ENCODE measurements at places on chromosomes 1 and 21. TPM values are rescaled to one million over a fixed set of nuclear protein-coding genes. Genes with fewer than 3 reads are reported as not detected.

GRCh38 chr1:8554956-8555534 lies 237.1 kb downstream of the SLC45A1 start:
- no peak for DNase-seq
- H3K27ac ChIP-seq: no peak overlapping the region
- H3K4me3 ChIP-seq: no peak overlapping the region

DNA sequence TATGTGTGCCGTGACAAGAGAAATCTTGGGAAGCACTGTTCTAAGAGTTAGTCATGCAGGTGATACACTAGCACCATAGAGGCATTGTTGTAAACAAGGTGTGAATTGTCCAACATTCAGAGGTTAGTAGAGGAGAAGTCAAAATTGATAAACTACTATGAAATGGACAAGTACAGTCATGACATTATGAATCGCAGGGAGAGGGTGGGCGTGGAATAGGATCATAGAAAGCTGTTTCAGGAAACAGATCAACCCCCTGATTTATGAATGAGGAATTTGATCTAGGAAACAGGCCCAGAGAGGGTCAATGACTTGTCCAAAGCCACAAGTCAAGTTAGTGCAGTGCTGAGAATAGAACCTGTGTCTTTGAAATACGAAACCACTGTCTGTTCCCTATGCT lies 58.5 kb upstream of the LAX1 start:
- no peak overlapping the region for H3K4me3 ChIP-seq
- no peak for DNase-seq
- no peaks in the 10 kb centered on the region for H3K27me3 ChIP-seq
- no peak overlapping the region for H3K27ac ChIP-seq
- no peaks in the 10 kb centered on the region for H3K36me3 ChIP-seq
- H3K4me1 ChIP-seq: no peaks in the 10 kb centered on the region

DNA sequence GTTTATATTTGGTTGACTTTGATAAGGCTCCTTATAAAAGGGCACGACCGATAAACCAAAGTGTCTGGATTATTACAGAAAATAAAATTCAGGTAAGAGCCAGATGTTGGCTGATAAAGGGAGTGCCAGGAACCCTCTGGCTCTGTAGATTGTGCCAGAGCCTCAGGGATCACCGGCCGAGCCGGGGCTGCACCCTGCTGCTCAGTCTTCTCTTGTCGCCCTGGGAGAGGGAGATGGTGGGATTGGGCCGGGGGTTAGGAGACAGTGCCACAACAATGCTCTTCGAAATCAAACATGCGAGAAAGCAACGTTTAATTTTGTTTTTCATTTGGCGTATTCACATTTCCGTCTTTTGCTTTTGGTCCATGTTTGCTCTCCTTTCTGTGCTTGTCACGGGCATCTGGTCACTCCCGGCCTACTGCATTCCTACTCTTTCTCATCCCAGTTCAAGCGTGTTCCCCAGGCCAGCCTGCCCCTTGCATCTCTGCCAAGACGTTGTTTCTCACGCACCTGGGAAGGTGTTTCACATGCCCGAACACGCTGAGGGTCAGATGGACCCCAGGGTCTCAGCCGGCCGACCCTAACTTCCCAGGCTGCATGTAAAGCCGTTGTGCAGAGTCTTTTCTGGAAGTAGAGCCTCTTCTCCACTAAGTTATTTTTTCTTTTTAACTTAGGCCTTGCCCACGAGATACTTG lies 18.8 kb upstream of the C2CD2 start:
- H3K36me3 ChIP-seq: no peaks in the 10 kb centered on the region
- no peak overlapping the region for H3K27ac ChIP-seq
- H3K4me1 ChIP-seq: peaks cover 7% of the 10 kb centered on the region
- H3K4me3 ChIP-seq: no peak overlapping the region
- peak; percentile 14 for DNase-seq

DNA sequence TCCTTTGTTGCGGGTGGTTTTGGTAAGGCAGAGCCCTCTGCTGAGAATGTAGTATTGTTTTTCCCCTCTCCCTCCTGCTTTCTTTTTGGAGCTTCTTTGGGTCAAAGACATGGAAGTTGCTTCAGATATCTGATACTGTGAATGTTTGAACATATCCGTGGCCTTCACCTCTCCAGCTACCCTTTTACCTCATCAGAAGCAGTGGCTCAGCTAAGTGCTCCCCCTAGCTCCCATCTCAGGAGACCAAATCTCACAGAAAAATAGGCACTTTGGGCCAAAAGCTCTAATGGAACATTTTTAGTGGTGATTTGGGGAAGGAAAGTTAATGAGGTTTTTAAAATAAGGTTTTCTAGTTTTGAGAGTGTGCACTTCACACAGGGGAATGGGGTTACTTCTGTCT lies 6.3 kb downstream of the TMEM200B start:
- H3K27ac ChIP-seq: no peak overlapping the region
- H3K4me3 ChIP-seq: no peak overlapping the region
- DNase-seq: no peak

Gene AKR7A2
- 112 TPM for total RNA-seq

Gene BTBD8
- total RNA-seq: 3.1 TPM

Gene CTSS
- total RNA-seq: 210 TPM

Gene SH2D5
- total RNA-seq: 0.12 TPM

DNA sequence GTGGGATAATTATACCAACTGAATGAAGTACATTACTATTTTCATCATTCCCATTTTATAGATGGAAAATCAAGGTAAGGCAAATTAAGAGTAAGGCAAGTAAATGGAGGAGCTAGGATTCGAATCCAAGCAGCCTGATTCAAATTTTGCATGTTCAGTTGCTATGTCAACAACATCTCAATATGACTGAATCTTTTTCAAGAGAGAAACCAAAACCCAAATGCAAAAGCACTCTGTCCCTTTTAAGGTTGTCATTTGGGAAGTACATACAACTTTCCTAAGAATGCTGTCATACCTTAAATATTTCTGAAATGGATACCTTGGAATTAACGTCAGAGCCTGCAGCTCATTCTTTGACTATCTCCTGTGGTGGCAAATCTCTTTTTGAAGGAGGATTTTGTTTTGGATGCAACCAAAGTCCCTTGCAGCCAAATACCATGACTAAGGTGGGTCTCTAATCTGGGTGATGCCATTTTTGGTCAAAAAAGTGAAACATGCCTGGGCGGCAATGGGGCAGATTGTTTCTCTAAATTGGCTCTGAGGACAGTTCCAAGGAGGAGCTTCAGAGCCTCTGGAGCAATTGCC lies 25.4 kb downstream of the ADAMTS1 start:
- no peaks in the 10 kb centered on the region for H3K36me3 ChIP-seq
- H3K27me3 ChIP-seq: no peaks in the 10 kb centered on the region
- H3K4me1 ChIP-seq: no peaks in the 10 kb centered on the region

Gene FMO2
- total RNA-seq: 1.1 TPM

- H3K4me3 ChIP-seq: no peak overlapping the region
- H3K36me3 ChIP-seq: no peaks in the 10 kb centered on the region
- H3K27me3 ChIP-seq: no peaks in the 10 kb centered on the region
Measured at GRCh38 chr1:175906370-175906769, 163.0 kb upstream of the TNR start.

- no peaks in the 10 kb centered on the region for H3K4me1 ChIP-seq
- H3K27me3 ChIP-seq: no peaks in the 10 kb centered on the region
- no peaks in the 10 kb centered on the region for H3K36me3 ChIP-seq
- no peak overlapping the region for H3K4me3 ChIP-seq
Measured at GRCh38 chr21:41662161-41662560, 104.7 kb downstream of the RIPK4 start.

DNA sequence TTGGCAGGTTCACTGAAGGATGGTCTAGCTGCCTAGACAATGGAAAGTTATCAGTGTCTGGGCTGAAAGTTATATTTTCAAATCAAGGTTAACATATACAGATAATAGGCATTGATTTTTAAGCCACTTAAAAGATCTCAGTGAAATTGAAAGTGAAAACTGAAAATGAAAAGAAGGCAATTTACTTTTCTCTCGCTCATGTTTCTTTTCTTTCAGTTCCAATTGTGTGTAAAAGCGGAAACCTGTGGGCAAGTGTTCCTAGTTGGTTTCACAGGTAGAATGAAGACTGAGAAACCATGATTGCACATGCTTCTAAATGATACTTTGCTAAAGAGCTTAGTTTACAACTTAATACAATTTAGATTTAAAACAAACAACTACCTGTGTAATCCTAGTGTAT lies 383.7 kb downstream of the ZP4 start:
- H3K27me3 ChIP-seq: no peaks in the 10 kb centered on the region
- no peak for DNase-seq
- H3K36me3 ChIP-seq: no peaks in the 10 kb centered on the region
- H3K4me1 ChIP-seq: no peaks in the 10 kb centered on the region

Gene NT5C1A
- total RNA-seq: not detected

Gene BARHL2
- total RNA-seq: not detected

GRCh38 chr1:168693197-168693871 lies 35.7 kb downstream of the DPT start:
- H3K27ac ChIP-seq: peak overlapping the region; percentile 10
- H3K4me3 ChIP-seq: no peak overlapping the region
- H3K4me1 ChIP-seq: no peaks in the 10 kb centered on the region
- DNase-seq: peak; percentile 76

Gene MYOG
- not detected for total RNA-seq

GRCh38 chr1:178738780-178739179 lies 13.7 kb downstream of the RALGPS2 start:
- no peak overlapping the region for H3K4me3 ChIP-seq
- no peak overlapping the region for H3K27ac ChIP-seq
- H3K27me3 ChIP-seq: no peaks in the 10 kb centered on the region
- no peaks in the 10 kb centered on the region for H3K36me3 ChIP-seq
- no peaks in the 10 kb centered on the region for H3K4me1 ChIP-seq

DNA sequence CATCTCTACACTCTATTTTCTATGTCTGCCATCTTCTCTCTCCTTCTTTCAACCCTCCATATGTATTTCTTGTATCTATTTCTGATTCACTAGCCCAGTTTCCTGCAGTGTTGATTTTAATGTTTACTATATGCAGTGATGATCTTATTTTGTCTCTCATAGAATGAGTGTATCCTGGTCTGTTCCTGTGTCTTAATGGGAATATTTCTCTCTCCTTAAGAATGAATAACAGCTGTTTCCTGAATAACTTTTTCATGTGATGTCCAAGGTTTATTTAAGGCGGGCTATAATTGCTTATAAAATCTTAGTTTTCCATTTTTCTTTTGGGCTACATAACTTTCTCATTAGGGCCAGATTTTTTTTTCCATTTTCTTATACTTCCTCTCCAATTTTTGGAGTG lies 144.5 kb downstream of the C1orf21 start:
- no peaks in the 10 kb centered on the region for H3K4me1 ChIP-seq
- H3K4me3 ChIP-seq: no peak overlapping the region
- DNase-seq: no peak
- no peaks in the 10 kb centered on the region for H3K27me3 ChIP-seq
- no peaks in the 10 kb centered on the region for H3K36me3 ChIP-seq
- no peak overlapping the region for H3K27ac ChIP-seq

- DNase-seq: no peak
- H3K4me1 ChIP-seq: no peaks in the 10 kb centered on the region
- no peaks in the 10 kb centered on the region for H3K27me3 ChIP-seq
- no peak overlapping the region for H3K4me3 ChIP-seq
- no peak overlapping the region for H3K27ac ChIP-seq
Measured at GRCh38 chr1:19511116-19511515, 25.8 kb upstream of the CAPZB start.

Gene TRIM45
- total RNA-seq: 4.1 TPM

- no peaks in the 10 kb centered on the region for H3K27me3 ChIP-seq
- H3K4me3 ChIP-seq: no peak overlapping the region
- peaks cover 22% of the 10 kb centered on the region for H3K4me1 ChIP-seq
- H3K27ac ChIP-seq: no peak overlapping the region
Measured at GRCh38 chr1:26533951-26534509, 4.5 kb downstream of the RPS6KA1 start.

GRCh38 chr1:236165238-236165981 lies 23.1 kb downstream of the GPR137B start:
- no peaks in the 10 kb centered on the region for H3K36me3 ChIP-seq
- no peaks in the 10 kb centered on the region for H3K4me1 ChIP-seq
- no peak for DNase-seq
- H3K4me3 ChIP-seq: no peak overlapping the region

DNA sequence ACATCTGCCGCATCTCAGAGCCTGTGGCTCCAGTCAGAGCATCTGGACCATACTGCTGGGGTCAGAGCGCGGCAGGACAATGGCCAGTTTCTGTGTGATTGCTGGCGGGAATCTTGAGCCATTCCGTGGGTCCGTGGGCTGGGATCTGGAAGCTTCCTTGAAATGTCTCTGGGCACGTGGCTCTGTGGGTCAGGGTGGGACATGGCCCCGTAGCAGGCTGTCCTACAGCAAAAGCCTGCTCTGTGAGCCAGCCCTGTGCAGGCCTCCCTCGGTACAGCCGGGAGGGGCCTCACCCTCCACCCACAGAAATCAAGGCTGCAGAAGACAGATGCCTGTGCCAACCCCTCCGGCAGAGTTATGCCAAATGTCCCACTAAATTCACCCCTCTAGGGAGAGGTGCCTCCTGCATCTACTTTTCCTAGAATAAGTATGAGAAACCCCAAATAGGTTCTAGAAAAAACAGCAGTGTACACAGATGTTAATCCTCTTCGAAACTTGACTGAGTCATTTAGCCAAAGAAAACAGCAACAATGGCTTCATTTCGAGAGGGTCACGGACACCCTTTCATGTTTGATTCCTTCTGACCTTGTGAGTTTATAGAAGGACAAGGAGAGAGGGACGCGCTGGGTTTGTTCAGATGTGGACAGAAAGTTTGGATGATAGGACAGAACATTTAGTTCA lies 27.8 kb downstream of the COL18A1 start:
- H3K4me1 ChIP-seq: no peaks in the 10 kb centered on the region
- no peak for DNase-seq
- no peaks in the 10 kb centered on the region for H3K27me3 ChIP-seq
- H3K36me3 ChIP-seq: no peaks in the 10 kb centered on the region
- H3K27ac ChIP-seq: no peak overlapping the region

DNA sequence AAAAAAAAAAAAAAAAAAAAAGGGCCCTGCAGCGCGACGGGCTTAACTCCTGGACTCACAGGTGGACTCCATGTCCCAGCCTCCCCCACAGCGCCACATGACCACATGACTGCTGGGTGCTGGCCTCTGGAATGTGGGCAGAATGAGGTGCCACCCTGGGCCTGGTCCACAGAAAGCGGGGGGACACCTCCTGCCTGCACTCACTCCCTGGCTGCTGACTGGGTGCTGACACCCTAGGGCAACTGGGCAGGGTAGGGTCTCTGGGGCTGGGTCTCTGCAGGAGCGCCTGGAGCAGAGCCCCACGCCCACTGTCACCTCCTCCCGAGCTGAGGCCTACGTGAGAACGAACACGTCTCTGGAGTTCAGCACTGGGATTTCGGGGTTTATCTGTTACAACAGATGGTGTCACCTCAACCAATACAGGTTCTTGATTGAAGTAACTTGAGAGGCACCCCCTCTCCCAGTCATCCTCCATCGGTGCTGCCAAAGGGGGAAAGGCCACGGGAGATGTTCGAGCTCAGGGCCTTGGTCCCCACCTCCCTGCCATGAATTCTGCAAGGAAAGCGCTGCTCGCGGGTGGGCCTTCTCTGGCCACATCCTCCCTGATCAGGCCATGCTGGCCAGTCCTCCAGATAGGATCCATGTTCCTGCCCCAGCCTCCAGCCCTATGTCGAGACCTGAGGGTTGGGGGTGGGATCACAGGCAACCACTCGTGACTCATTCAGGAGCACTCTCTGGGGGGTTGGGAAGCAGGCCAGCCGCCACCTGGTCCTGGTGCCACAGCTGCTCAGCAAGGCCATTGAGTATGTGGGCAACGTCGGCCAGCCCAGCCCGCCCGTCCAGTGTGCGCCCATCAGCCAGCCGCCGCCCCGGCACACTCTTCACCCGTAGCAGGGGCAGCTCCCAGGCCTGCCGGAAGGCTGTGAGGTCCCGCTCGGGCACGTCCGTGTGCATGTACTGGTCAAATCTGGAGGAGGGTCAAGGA lies 5.4 kb downstream of the CPLANE2 start:
- no peak overlapping the region for H3K27ac ChIP-seq
- peaks cover 11% of the 10 kb centered on the region for H3K27me3 ChIP-seq
- no peaks in the 10 kb centered on the region for H3K36me3 ChIP-seq
- no peak overlapping the region for H3K4me3 ChIP-seq
- no peak for DNase-seq
- H3K4me1 ChIP-seq: peaks cover 6% of the 10 kb centered on the region

Measured in colonic mucosa (tissue), 4 donors.